ENCODE measurements at places on chromosomes 1 and 21.

DNA sequence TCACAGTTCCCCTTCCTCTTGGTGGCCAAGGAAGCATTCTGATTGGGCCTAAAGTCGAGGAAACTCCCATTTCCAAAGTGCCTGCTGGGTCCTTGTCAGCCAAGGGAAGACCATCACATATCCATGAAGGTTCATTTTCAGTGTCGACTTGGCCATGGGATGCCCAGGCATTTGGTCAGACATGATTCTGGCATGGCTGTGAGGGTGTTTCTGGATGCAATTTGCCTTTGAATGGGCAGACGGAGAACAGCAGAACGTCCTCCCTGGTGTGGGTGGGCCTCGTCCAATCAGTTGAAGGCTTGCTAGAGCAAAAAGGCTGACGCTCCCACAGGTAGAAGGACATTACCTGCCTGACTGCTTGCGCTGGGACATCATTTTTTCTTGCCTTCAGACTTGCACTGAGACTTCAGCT, 48.3 kb upstream of the LBR start:
- DNase-seq, result no peak

- no peak for DNase-seq
Measured at GRCh38 chr1:195704028-195704427, 904.2 kb downstream of the KCNT2 start.

DNA sequence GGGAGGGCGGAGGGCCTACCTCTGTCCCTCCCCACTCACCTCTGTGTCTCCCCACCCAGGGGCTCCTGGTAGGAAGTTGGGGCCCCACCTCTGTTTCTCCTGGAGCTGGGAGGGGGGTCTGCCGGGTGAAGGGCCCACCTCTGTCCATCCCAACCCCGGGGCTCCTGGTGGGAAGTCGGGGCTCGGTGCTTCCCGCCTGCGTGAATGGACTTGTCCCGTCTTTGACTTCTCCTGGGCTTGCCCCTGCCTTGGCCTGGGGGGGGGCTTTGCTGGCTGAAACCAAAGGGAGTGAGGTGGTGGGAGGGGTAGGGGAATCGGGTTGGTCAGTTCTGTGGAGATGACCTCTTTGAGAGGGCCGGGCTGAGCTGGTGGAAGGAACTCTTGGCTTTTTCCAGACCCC, 5.8 kb downstream of the AGRN start:
- DNase-seq, result no peak

DNA sequence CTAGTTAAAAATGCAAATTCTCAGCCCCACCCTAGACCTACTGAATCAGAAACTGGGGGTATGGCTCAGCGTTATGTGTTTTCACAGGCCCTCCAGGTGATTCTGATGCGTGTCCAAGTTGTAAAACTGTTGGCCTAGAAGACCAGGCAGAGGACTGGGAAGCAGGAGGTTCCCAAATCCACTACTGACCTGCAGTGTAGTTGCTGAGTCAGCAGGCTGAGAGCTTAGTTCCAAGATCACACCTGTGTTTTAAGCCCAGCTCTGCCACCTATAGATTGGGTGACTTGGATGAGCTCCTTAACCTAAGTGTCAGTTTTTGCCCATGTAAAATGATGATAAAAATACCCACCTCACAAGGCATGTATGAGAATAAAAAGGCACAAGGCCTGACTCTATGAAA, 4.1 kb downstream of the GRHL3 start:
- DNase-seq, result no peak

GRCh38 chr1:111242805-111243523, 15.5 kb downstream of the CHI3L2 start:
- DNase-seq, result no peak

GRCh38 chr1:15155888-15156741, 2.6 kb downstream of the TMEM51 start:
- DNase-seq, result no peak

GRCh38 chr1:33712186-33712585, 151.7 kb upstream of the HMGB4 start:
- DNase-seq, result no peak

- DNase-seq, result no peak
Measured at GRCh38 chr21:31354122-31354521, 10.1 kb upstream of the TIAM1 start.

GRCh38 chr1:8780405-8780804, 37.0 kb downstream of the RERE start:
- no peak for DNase-seq

DNA sequence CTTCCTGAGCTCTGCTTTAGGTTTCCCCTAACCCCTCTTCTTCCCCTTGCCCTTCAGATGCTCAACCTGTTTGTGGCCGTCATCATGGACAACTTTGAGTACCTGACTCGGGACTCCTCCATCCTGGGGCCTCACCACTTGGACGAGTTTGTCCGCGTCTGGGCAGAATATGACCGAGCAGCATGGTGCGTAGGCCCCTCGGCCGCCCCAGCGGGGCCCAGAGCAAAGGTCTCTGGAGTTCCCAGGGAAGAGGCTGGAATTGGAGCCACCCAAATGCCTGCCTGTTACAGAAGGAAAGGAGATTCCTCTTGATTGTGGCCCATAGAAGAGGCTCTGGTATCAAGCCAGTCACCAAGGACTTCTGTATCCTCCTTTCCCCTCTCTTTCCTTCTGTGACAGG, 285.5 kb downstream of the ZNF648 start:
- DNase-seq, result no peak

GRCh38 chr1:10185759-10186158, 24.6 kb upstream of the KIF1B start:
- DNase-seq, result no peak

DNA sequence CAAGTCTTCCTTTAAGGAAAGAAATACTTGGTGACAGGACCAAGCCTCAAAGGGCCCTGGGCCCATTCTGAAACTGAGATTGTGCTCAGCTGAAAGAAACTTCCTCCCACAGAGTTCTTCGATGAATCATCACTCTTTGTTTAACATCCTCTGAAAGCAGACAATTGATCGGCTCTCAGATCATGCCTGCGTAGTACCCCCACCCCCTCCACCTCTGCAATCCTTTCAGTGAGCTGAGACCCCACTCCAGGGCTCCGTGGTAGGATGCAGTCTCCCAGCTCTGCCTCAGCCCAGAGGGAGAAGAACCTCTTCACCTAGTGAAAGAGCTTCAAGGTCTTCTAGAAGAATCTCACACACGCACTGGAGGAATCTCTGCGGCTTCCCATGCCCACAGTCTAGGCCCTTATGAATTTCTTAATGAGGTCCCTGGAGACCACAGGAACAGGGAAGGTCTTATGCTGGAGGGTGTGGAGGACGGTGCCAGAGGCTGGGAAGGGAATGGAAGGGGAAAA, 104.9 kb upstream of the SOD1 start:
- peak; percentile 82 for DNase-seq

DNA sequence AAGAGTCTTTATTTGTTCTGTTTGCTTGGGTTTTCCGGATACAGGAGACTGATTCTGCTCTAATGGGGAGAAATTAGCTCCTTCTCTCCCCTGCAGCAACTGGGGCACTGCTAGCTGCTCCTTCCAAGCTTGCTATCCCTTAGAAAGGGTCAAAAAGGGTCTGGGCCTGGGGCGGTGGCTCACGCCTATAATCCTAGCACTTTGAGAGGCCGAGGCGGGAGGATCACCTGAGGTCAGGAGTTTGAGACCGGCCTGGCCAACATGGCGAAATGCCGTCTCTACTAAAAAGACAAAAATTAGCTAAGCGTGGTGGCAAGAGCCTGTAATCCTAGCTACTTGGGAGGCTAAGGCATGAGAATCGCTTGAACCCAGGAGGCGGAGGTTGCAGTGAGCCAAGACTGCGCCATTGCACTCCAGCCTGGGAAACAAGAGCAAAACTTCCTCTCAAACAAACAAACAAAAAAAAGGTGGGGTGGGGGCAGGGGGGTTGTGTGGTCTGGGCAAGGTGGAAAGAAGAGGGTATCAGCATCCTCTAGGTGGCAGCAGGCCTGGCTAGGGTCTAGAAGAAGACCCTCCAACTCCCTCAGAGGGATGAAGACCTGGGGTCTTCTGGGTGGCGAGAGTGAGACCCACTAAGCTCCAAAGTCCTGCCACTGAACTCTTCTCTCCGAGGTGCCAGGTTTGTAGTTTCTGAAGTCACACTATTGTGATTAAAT, 15.4 kb upstream of the TBX15 start:
- no peak for DNase-seq

DNA sequence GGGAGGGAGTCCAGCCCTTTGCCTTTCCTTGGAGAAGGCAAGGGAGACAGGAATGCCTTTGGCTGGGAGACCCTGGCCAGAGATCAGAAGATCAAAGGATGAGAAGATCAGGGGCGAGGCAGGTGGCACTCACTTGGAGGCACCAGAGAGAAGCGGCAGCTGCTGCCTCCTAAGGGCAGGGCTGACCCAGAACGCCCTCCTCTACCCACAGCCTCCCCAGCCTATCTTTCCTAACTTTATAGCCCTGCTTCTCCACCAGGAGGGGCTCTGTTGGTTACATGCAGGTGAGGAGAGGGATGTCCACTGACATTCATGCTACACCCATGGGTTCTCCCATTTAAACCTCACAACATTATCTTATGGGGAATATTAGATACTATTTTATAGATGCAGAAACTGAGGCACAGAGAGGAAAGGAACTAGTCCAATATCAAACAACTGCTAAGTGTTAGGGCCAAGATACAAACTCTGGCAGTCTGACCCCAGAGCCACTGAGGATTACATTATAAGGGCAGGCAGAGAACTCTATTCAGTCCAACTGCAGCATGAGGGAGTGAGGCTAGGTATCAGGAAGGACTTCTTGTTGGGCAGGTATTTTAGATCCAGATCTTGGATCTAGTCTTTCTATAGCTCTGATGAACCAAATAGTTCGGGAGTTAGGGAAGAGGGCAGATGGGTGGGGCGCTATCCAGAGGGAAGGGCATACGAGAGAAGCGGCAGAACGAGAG, 19.9 kb downstream of the LGR6 start:
- no peak for DNase-seq

- DNase-seq, result no peak
Measured at GRCh38 chr1:4122513-4123160, 222.6 kb upstream of the C1orf174 start.

DNA sequence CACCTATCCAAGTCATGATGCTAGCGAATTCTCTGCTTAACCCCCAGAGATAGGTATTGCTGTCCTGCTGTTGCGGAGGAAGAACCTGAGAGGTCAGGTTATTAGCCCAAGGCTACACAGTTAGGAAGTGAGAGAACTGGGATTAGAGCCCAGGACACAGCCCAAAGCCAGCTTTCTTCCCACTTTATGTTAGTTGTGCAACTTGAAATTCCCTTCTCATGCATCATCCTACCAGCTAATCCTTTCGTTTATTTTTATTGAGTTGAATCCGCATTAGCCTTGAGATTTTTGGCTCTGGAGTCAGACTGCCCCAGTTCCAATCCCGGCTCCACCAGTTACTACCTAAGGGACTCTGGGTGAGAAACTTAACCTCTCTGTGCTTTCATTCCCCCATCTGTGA, 65.4 kb downstream of the PLEKHA6 start:
- DNase-seq, result peak; percentile 87

- no peak for DNase-seq
Measured at GRCh38 chr1:94617957-94618739, 76.6 kb upstream of the F3 start.

GRCh38 chr1:234656070-234656895, 46.3 kb upstream of the IRF2BP2 start:
- DNase-seq, result no peak

DNA sequence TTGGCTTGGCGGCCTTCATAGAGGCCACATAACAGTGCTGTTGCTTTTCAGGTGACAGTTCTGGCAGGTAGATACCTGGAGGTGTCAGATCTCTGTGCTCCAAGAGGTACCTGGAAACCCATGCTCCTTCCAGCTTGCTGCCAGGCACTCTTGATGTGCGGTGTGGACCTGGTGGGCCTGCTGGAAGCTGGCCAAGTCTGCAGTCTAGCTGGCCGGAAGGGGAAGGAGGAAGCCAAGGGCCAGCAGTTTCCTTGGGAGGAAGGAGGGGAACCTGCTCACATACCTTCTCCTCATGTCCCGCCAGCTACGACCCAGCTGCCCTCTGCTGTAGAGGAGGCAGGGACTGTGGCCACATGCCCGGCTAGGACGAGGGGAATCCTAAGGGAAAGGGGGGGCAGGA, 166.4 kb upstream of the AJAP1 start:
- no peak for DNase-seq

- no peak for DNase-seq
Measured at GRCh38 chr1:17375651-17376050, 3.7 kb downstream of the PADI6 start.

DNA sequence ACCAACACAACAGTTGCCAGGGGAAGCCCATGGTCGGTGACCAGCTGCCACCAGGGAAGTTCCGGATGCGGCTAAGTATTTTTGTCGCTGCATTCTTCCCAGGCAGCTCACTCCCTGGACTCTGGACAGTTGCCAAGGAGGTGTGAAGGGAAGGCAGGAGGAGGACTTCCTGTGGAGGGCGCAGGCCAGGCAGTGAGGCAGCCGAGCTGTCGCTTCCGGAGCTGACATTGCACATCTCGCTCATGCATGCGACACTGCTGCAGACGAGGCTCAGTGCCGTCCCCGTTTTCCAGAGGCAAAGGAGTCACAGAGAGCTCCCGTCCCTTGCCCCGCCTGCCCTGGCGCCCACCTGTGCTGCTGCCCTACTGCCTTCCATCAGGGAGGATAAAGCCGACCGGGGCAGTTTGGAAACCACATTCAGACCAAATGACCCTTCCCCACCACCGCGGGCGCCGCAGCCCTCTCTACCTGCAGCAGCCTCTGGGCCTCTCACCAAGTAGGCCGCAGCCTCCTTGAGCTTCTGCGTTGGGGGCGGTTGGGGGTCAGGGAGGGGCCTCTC, 81.4 kb downstream of the NENF start:
- peak; percentile 58 for DNase-seq

DNA sequence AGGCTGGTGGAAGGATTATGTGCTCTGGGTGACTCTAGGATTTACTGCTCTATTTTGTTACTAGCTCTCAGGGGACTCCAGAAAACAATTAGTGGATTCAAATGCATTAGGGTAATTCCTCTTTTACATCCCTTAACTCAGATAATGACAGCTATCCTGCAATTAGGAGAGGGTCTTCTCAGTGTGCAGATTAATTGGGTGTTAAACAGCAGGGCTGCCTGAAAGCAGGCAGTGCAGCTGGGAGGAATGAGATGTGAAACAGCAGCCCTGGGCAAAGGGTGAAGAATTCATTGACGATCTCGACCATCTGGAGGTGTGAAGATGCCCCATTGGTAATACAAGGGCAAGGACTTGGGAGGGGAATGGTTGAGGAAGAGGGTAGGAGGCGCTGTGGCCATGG, 66.1 kb downstream of the HTR6 start:
- DNase-seq, result no peak

DNA sequence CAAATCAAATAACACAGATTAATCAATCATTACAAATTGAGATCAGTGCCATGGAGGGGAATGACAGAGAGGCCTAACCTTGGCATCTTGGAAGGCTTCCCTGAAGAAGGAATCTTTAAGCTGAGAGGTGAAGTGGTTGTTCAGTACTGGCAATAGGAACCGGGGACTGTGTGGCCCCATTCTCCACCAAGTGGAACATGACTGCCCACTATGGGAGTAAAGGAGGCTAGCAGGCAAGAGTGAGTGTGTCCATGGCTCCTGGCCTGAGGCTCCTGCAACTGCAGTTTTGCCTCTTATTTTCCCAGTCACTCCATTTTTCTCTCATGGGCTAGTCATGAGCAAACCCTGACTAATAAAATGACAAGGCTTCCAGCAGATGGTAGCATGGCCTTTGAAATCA, 112.2 kb upstream of the GJB5 start:
- no peak for DNase-seq

GRCh38 chr1:194341587-194341986, 1155.2 kb upstream of the B3GALT2 start:
- DNase-seq, result no peak

Measured in astrocyte (in vitro differentiated cells and primary cell).